Astrocyte of the hippocampus (primary cell): ENCODE measurements at places on chromosomes 12 and 14.

- peak; percentile 95 for DNase-seq
These were observed 35.6 kb downstream of the RASSF8 start for GRCh38 chr12:25993901-25994651.

DNA sequence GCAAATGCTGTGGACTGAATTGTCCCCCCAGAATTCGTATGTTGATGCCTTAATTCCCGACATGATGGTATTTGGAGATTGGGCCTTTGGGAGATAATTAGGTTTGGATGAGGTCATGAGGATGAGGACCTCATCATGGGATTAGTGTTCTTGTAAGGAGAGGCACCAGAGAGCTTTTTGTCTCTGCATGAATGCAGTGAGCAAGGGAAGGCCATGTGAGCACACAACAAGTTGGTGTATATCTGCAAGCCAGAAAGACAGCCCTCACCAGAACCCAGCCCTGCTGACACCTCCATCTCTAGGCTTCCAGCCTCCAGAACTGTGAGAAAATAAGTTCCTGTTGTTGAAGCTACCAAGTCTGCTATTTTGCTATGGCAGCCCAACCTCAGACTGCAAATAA is 51.9 kb upstream of the SMCO2 start:
- no peak for DNase-seq

- no peak for DNase-seq
These were observed 410.0 kb downstream of the RAD51B start for GRCh38 chr14:68229423-68230100.

GRCh38 chr12:27309995-27310315 is 22.7 kb upstream of the BMAL2 start:
- DNase-seq, result no peak

DNA sequence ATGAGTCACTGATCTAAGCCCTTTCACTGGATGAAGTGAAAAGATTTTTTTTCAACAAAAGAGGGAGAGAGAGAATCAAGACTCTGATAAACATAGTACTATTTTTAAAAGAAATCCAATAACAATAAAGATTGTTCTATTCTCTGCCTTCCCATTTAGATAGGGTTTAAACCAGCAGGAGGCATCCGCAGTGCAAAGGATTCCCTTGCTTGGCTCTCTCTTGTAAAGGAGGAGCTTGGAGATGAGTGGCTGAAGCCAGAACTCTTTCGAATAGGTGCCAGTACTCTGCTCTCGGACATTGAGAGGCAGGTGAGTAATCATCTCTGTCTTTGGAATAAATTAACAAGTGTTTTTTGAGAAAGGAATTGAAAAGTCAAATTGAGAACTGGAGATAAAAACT is 124.9 kb downstream of the DERA start:
- peak; percentile 12 for DNase-seq

- DNase-seq, result no peak
These were observed 8.3 kb downstream of the RNASE6 start for GRCh38 chr14:20789230-20789813.
